Neuronal stem cell (in vitro differentiated cells): ENCODE measurements at places on chromosomes 5 and 9.

- no peaks in the 10 kb centered on the region for H3K36me3 ChIP-seq
- H3K4me1 ChIP-seq: peaks cover 15% of the 10 kb centered on the region
- DNase-seq: no peak
- H3K27ac ChIP-seq: peak overlapping the region; percentile 3
Observed at GRCh38 chr9:20683351-20684034, 566 bp upstream of the FOCAD start.

- peaks cover 74% of the 10 kb centered on the region for H3K27me3 ChIP-seq
- H3K4me3 ChIP-seq: no peak overlapping the region
- H3K36me3 ChIP-seq: no peaks in the 10 kb centered on the region
- H3K4me1 ChIP-seq: no peaks in the 10 kb centered on the region
Observed at GRCh38 chr5:150075233-150075632, 11.1 kb downstream of the CSF1R start.

- no peak overlapping the region for H3K4me3 ChIP-seq
- DNase-seq: no peak
- H3K27ac ChIP-seq: no peak overlapping the region
- H3K27me3 ChIP-seq: no peaks in the 10 kb centered on the region
- no peaks in the 10 kb centered on the region for H3K36me3 ChIP-seq
- peaks cover 5% of the 10 kb centered on the region for H3K4me1 ChIP-seq
Observed at GRCh38 chr9:6876195-6876894, 118.6 kb downstream of the KDM4C start.

- no peaks in the 10 kb centered on the region for H3K36me3 ChIP-seq
- H3K4me3 ChIP-seq: no peak overlapping the region
- peaks cover 3% of the 10 kb centered on the region for H3K4me1 ChIP-seq
- no peaks in the 10 kb centered on the region for H3K27me3 ChIP-seq
Observed at GRCh38 chr9:38527503-38527902, 92.9 kb downstream of the ANKRD18A start.

GRCh38 chr5:174022384-174023095, 23.0 kb upstream of the NSG2 start:
- H3K4me3 ChIP-seq: no peak overlapping the region
- H3K4me1 ChIP-seq: peaks cover 10% of the 10 kb centered on the region
- no peak for DNase-seq
- H3K27me3 ChIP-seq: no peaks in the 10 kb centered on the region
- H3K36me3 ChIP-seq: no peaks in the 10 kb centered on the region

DNA sequence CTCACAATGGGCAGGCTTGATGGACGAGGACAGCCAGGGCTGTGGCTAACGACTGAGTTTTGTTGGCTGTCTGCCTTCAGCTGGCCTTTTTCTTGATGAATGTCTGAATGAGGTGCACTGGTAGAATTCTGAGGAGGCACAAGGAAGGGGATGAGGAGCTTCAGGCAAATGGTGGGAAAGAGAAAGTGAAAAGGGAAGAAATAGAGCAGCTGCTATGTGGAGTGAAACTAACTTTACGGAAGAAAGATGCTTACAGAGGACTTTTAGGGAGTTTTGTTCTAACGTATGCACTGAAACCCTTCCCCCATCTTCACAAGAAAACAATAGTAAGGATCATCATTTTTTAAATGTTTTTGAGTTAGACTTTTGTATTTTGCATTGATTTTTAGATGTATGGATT, 45.3 kb downstream of the OR2K2 start:
- H3K4me3 ChIP-seq: no peak overlapping the region
- DNase-seq: no peak
- H3K4me1 ChIP-seq: no peaks in the 10 kb centered on the region
- H3K27me3 ChIP-seq: no peaks in the 10 kb centered on the region
- no peaks in the 10 kb centered on the region for H3K36me3 ChIP-seq

GRCh38 chr9:72292256-72292682, 72.7 kb downstream of the ZFAND5 start:
- no peak for DNase-seq
- H3K27ac ChIP-seq: no peak overlapping the region
- H3K4me1 ChIP-seq: no peaks in the 10 kb centered on the region
- H3K36me3 ChIP-seq: no peaks in the 10 kb centered on the region
- no peak overlapping the region for H3K4me3 ChIP-seq

DNA sequence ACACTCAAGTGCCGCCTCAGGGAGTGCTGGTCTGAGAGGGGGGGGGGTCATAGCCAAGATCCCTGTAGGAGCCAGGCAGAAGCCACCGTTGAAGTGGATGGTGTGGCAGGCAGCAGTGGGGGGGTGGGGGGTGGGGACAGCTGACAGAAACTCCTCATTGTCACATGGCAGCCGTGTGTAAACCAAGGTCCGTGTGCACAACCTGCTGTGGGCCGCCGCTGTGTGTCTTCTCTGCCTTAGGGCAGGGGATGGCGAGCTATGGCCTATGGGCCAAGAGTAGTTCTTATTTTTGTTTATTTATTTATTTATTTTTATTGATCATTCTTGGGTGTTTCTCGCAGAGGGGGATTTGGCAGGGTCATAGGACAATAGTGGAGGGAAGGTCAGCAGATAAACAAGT, 13.4 kb downstream of the SQSTM1 start:
- no peaks in the 10 kb centered on the region for H3K27me3 ChIP-seq
- no peak for DNase-seq
- H3K4me3 ChIP-seq: no peak overlapping the region

DNA sequence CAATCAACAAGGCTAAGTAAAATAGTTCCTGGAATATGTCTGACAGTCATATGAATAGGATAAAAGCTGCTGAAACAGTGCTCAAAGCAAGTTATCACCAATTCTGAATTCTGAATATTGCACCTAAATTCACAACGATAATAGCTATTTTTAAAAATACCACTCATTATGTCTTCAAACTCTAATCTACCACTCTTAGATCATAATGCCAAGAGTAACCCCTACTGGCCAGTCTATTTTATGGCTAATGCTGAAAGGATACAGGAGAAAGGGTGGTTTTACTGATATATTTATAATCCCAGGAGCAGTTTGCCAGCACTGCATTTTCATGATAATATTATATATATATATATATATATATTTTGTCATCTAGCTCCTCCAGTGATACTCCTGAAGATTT, 232.8 kb downstream of the PDE4D start:
- no peak overlapping the region for H3K27ac ChIP-seq
- H3K4me1 ChIP-seq: no peaks in the 10 kb centered on the region
- no peaks in the 10 kb centered on the region for H3K27me3 ChIP-seq
- no peak overlapping the region for H3K4me3 ChIP-seq
- no peak for DNase-seq

DNA sequence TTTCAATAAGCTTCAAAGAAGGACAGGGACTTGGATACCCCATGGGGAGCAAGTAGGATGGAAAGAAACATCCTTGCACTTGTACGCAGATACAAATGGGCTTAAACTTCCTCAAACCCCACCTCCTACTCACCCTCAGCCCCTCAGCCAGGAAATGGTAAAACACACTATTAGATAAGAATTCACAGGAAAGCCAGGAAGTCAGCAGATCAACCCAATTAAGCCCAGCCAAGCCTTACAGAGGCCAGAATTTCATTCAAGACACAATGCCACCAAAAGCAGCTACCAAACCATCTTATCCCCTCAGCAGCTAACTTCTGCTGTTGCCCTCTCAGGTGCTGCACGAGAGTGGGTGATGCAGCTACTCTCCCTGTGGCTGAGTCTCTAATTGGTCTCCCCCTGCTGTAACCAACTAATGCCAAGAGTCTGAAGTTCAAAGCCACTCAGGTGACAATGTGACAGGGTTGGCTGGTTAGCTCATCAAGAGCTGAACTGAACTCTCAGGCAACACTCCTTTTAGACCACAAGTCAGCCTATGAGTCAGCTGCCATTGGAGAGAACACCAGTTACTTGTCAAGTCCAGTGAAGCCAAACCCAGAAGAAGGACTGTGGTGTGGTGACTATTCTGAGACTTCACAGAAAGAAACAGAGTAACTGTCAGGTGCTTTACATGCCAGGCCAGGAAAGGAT, 201.9 kb downstream of the ZNF608 start:
- DNase-seq: no peak
- no peaks in the 10 kb centered on the region for H3K36me3 ChIP-seq
- H3K4me3 ChIP-seq: no peak overlapping the region

GRCh38 chr5:177103523-177104253, 17.0 kb downstream of the FGFR4 start:
- no peak for DNase-seq
- no peak overlapping the region for H3K4me3 ChIP-seq
- H3K27me3 ChIP-seq: no peaks in the 10 kb centered on the region
- H3K4me1 ChIP-seq: no peaks in the 10 kb centered on the region
- no peaks in the 10 kb centered on the region for H3K36me3 ChIP-seq

GRCh38 chr5:167049043-167049663, 1242.3 kb upstream of the WWC1 start:
- H3K27me3 ChIP-seq: no peaks in the 10 kb centered on the region
- no peaks in the 10 kb centered on the region for H3K4me1 ChIP-seq
- no peak overlapping the region for H3K4me3 ChIP-seq
- no peaks in the 10 kb centered on the region for H3K36me3 ChIP-seq
